ENCODE measurements at places on chromosomes 1 and 21. TPM values are rescaled to one million over a fixed set of nuclear protein-coding genes. Genes with fewer than 3 reads are reported as not detected.

GRCh38 chr21:36744560-36745231 lies 45.8 kb downstream of the SIM2 start:
- H3K4me3 ChIP-seq: no peak overlapping the region
- peaks cover 6% of the 10 kb centered on the region for H3K36me3 ChIP-seq
- no peak overlapping the region for H3K27ac ChIP-seq
- DNase-seq: no peak
- peaks cover 9% of the 10 kb centered on the region for H3K4me1 ChIP-seq

DNA sequence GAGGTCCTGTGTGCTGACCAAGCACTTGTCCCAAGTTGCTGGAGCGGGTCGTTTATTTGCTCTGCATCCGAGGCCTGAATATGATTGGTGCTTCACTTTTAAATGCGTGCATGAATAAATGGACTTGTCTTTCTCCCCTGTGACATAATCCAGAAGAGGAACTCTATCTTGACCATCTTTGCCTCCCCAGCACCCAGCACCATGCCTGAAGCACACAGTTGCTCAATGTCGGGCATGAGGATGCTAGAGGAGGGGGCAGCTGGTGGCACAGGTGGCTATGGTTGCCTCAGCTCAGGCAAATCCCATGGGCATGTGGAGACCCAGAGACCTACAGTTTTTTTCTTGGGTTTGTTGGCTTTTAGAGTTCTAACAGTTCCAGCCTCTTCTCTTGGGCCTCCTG lies 142.6 kb downstream of the KAZN start:
- peaks cover 34% of the 10 kb centered on the region for H3K27me3 ChIP-seq
- H3K4me3 ChIP-seq: no peak overlapping the region
- no peak overlapping the region for H3K27ac ChIP-seq
- H3K4me1 ChIP-seq: no peaks in the 10 kb centered on the region
- no peak for DNase-seq

DNA sequence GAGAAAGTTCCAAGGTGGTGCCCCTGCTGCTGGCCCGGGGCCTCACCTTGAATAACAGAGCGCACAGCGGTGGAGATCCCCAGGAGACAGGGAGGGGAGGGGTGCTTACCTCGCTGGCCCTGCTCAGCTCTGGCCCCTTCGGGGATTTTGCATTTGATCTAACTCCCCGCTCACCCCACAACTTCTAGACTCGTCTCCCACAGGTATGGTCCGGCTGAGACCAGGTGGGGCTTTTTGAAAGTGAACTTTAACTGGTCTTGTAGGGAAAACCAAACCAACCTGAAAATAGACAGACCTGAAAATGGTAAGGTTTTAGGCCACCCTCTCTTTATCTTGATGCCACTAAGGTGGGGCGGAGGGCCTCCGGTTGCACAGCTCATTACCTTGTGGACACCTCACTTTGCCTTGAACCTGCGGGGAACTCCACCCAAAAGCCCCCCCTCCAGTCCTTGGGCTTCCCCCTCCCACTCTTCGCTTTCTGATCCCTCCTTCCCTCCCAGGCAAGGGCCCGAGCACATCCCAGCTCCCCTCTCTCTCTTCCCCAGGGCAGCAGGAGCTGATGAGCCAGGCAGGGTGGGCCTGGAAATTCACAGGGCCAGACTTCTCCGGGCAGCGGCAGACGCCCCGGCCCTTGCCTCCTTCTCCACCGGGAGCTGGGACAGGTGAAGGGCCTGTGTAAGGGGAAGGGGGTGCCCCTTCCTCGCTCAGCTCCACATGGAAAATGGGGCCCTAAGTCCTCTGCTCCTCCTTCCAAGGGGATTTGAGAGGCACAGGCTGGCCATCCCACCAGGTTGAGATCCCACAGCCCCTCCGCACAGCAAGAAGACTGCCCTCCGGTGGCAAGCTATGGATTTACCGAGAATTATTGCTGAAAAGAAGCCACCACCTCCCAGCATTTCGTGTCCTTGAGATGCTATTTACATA lies 16.1 kb downstream of the TNFRSF8 start:
- no peak overlapping the region for H3K4me3 ChIP-seq
- no peak for DNase-seq
- H3K4me1 ChIP-seq: peaks cover 38% of the 10 kb centered on the region
- H3K27ac ChIP-seq: peak overlapping the region; percentile 85
- peaks cover 23% of the 10 kb centered on the region for H3K36me3 ChIP-seq

- no peak overlapping the region for H3K27ac ChIP-seq
- H3K27me3 ChIP-seq: no peaks in the 10 kb centered on the region
- H3K4me3 ChIP-seq: no peak overlapping the region
- no peaks in the 10 kb centered on the region for H3K36me3 ChIP-seq
- no peak for DNase-seq
Measured at GRCh38 chr1:206493279-206493678, 14.1 kb upstream of the RASSF5 start.

DNA sequence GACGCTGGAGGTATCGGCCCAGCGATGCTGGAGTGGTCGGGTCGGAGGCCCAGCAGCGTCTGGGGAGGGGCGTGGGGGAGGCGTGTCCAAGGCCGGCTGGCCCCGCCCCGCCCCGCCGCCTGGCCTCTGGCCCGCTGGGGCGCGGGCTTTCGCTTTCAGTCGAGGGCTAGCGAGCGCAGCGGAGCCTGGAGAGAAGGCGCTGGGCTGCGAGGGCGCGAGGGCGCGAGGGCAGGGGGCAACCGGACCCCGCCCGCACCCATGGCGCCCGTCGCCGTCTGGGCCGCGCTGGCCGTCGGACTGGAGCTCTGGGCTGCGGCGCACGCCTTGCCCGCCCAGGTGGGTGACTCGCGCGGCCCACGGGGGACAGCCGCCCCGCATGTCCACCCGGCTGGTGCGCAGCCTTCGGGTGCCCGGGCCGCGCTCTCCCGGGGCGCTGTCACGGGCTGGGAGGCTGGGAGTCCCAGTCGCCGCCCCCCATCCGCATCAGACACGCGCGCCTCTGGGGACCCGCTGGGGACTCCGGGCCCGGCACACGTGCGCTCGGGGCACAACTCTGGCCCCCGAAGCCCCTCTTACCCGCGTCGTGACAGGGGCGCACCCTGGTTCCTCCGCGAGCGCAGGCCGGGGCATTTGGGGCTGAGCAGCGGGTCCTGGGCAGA lies at the start of gene TNFRSF1B:
Gene TNFRSF1B, plus strand, starts transcription at position 158 of the 659 bp plus-strand sequence. Its CDS starts 101 bp downstream, at position 259.
- peak; percentile 85 for DNase-seq
- H3K27me3 ChIP-seq: no peaks in the 10 kb centered on the region
- H3K36me3 ChIP-seq: peaks cover 26% of the 10 kb centered on the region
- peak within 1 kb of the TSS; percentile 99 for H3K27ac ChIP-seq
- H3K4me1 ChIP-seq: peaks cover 65% of the 10 kb centered on the region
- H3K4me3 ChIP-seq: peak within 1 kb of the TSS; percentile 100

DNA sequence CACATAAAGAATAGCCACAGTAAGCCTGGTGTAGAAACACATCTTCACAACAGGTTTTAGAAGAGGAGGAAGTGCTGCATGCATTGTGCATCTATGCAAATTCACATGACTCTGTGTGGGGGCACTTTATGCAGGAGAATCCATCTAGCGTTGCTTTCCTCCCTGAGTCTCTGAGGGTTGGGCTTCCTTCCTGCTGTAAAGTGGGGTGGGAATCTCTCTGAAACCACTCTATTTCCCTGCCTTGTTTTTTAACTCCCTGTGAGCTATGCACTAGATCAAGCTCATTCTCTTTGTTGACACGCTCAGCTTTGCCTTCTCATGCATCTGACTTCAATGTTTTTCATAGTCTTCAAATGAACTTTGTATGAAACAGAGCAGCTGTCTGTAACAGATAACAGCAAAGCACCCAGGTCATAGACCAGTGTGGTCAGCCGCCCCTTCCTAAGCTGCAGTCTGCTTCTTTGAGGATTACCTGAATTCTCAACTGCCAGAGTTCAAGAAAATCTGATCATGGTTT lies 102.7 kb upstream of the DPH5 start:
- H3K27me3 ChIP-seq: peaks cover 14% of the 10 kb centered on the region
- H3K27ac ChIP-seq: peak overlapping the region; percentile 52
- H3K36me3 ChIP-seq: peaks cover 4% of the 10 kb centered on the region
- no peak for DNase-seq

UTS2 gene
- 0.78 TPM for total RNA-seq

DNA sequence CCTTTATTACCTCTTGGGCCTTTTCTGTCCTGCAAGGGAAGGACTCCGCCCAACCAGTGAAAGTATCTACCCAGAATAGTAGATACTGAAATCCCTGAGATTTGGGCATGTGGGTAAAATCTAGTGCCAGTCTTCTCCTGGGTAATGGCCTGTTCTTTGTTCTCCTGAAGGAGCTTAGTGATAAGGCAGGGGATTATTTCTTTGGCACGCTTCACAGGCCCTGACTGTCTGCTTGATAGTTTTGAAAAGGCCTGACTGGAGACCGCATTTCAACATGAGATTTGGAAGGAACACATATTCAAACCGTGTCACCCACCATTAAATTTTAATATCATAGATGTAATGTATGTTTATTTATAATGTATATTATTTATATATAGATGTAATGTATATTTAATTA lies 48.9 kb downstream of the RASAL2 start:
- no peaks in the 10 kb centered on the region for H3K4me1 ChIP-seq
- no peaks in the 10 kb centered on the region for H3K36me3 ChIP-seq
- no peaks in the 10 kb centered on the region for H3K27me3 ChIP-seq
- H3K4me3 ChIP-seq: no peak overlapping the region
- H3K27ac ChIP-seq: no peak overlapping the region

DNA sequence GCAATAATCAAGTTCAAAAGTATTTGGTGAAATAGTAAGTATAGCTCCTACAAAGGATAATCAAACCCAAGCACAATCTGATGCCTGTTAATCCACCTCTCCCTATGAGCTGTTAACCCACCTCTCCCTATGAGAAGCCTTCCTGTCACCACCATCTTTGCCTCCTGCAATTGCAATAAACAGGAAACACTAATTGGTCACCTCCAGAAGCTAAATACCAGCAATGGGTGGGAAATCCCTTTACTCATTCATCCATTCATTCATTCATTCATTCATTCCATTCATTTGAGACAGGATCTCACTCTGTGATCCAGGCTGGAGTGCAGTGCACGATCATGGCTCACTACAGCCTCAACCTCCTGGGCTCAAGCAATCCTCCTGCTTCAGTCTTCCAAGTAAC lies 132.8 kb downstream of the RERE start:
- no peak for DNase-seq
- H3K4me3 ChIP-seq: no peak overlapping the region
- peaks cover 13% of the 10 kb centered on the region for H3K4me1 ChIP-seq
- H3K27me3 ChIP-seq: no peaks in the 10 kb centered on the region

PRKAA2 gene
- total RNA-seq: not detected

DNA sequence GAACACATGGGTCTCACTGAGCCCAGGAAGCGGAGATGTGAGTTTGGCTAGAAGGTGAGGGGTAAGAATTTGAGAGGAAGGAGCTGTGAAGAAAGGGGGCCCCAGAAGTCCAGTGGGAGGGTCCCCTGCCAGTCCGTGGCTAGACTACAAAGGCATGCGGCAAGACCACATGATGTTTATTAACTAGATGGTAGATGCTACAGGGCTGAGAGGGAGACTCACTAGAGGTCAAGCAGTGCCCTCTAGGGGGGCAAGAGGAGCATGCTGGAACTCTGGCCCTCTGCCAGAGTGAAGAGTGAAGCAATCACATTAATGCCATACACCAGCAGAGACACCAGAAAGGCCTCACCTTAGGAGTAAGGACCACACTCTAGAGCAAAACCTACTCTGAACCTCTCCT lies 12.2 kb downstream of the KIAA0319L start:
- no peak overlapping the region for H3K4me3 ChIP-seq
- peaks cover 11% of the 10 kb centered on the region for H3K36me3 ChIP-seq
- no peak for DNase-seq
- H3K27ac ChIP-seq: no peak overlapping the region

DNA sequence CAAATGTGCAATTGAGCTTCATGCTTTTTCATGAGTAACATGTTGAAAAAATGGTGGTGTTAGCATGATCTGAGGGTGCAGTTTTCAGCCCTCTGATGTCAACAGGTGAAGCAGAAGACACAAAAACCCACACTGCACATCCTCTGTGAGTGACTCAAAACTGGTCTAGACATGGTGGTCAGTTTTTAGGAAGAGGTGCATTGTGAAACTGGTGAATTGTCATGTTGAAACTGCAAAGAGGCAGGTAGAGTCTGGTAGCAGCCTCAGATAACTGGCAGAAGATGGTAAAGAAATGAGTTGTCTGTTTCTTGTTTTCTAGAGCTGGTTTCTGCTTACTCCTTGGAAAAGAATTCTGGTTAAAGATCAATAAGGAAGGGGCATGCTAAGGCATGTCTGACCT lies 97.3 kb upstream of the HMCN1 start:
- H3K27me3 ChIP-seq: peaks cover 2% of the 10 kb centered on the region
- H3K36me3 ChIP-seq: peaks cover 39% of the 10 kb centered on the region
- DNase-seq: peak; percentile 57
- H3K4me1 ChIP-seq: peaks cover 15% of the 10 kb centered on the region

DNA sequence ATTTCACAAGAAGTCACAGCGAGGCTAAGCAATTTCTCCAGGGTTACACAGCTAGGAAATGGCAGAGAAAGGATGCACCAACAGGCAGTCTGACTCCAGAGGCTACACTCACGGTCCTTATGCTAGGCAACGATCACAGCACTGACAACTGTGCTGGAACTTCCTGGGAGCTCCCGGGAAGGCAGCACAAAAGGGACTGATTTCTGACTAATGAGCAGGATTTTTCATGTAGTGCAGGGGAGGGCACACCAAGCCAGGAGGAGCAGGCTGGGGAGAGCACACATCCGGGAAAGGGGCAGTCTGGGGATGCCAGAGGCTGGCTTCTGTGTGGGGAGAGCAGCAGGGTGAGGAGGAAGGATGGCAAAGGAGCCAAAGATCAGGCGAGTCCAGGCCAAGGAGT lies 486.7 kb downstream of the OMA1 start:
- H3K27ac ChIP-seq: no peak overlapping the region
- DNase-seq: no peak
- no peaks in the 10 kb centered on the region for H3K4me1 ChIP-seq
- no peaks in the 10 kb centered on the region for H3K27me3 ChIP-seq

- H3K36me3 ChIP-seq: no peaks in the 10 kb centered on the region
- no peaks in the 10 kb centered on the region for H3K27me3 ChIP-seq
- DNase-seq: no peak
Measured at GRCh38 chr21:40152476-40152875, 285.2 kb downstream of the PCP4 start.

REN gene
- total RNA-seq: not detected

GRCh38 chr1:23838401-23838866 lies 13.2 kb upstream of the HMGCL start:
- peak; percentile 77 for DNase-seq
- peaks cover 8% of the 10 kb centered on the region for H3K27me3 ChIP-seq
- H3K27ac ChIP-seq: no peak overlapping the region
- H3K36me3 ChIP-seq: no peaks in the 10 kb centered on the region

- no peak for DNase-seq
- no peaks in the 10 kb centered on the region for H3K36me3 ChIP-seq
- peaks cover 14% of the 10 kb centered on the region for H3K4me1 ChIP-seq
Measured at GRCh38 chr1:116368241-116368640, 4.8 kb upstream of the ATP1A1 start.

CYP4Z1 gene
- total RNA-seq: not detected

GRCh38 chr1:21774835-21775549 lies 8.0 kb downstream of the USP48 start:
- peak overlapping the region; percentile 93 for H3K27ac ChIP-seq
- H3K4me1 ChIP-seq: peaks cover 54% of the 10 kb centered on the region
- peaks cover 4% of the 10 kb centered on the region for H3K36me3 ChIP-seq
- H3K4me3 ChIP-seq: peak overlapping the region; percentile 73

UBE4B gene
- total RNA-seq: 52.4 TPM

TMEM234 gene
- 15.8 TPM for total RNA-seq

- H3K36me3 ChIP-seq: no peaks in the 10 kb centered on the region
- H3K4me1 ChIP-seq: no peaks in the 10 kb centered on the region
- no peak overlapping the region for H3K27ac ChIP-seq
- H3K27me3 ChIP-seq: peaks cover 36% of the 10 kb centered on the region
Measured at GRCh38 chr1:5223206-5223605, 568.8 kb downstream of the AJAP1 start.

All from natural killer cell treated with Interleukin-12 subunit alpha and Interleukin-12 subunit beta and Interleukin-15 and Interleukin-18, amount 100 ng/mL, for 72 hours (primary cell).